ENCODE measurements at places on chromosomes 3 and 15.

GRCh38 chr15:20340931-20341661 lies 200.5 kb downstream of the GOLGA6L6 start:
- no peak for DNase-seq

DNA sequence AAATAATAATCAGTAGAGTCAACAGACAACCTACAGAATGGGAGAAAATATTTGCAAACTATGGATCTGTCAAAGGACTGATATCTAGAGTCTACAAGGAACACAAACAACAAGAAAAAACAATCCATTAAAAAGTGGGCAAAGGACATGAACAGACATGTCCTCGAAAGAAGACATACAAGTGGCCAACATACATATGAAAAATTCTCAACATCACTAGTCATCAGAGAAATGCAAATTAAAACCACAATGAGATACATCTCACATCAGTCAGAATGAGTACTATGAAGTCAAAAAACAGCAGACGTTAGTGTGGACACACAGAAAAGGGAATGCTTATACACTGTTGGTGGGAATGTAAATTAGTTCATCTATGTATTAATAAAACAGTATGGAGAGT lies 33.7 kb downstream of the SLC2A2 start:
- no peak for DNase-seq

GRCh38 chr3:31579828-31580227 lies 47.1 kb downstream of the STT3B start:
- no peak for DNase-seq

- no peak for DNase-seq
Observed at GRCh38 chr3:146953511-146953981, 348.4 kb upstream of the PLSCR5 start.

DNA sequence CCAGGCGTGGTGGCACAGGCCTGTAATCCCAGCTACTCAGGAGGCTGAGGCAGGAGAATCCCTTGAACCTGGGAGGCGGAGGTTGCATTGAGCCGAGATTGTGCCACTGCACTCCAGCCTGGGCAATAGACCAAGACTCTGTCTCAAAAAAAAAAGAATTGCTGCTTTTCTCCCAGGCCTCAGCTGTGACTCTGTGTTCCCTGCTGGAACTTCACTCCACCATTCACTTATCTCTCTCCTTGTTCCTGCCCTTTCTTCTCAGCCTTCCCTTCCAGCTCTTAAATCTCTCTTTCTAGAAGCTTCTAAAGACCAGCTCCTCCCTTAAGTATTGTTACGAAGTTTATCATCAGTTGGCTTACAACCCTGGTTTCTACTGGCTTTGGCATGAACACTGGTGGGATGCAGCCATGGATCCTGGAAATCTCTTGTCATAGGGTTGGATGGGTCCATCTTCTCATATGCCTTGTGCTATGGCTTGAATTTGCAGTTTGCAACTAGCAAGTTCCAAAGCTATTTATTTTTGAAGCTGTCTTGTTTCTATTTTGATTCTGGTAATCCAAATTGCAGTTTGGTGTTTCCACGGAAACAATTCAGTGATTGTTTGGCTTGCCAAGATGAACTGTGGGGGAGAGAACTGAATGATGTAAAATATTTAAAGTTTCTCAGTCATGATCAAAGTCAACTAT lies 10.5 kb downstream of the C3orf62 start:
- DNase-seq: no peak

DNA sequence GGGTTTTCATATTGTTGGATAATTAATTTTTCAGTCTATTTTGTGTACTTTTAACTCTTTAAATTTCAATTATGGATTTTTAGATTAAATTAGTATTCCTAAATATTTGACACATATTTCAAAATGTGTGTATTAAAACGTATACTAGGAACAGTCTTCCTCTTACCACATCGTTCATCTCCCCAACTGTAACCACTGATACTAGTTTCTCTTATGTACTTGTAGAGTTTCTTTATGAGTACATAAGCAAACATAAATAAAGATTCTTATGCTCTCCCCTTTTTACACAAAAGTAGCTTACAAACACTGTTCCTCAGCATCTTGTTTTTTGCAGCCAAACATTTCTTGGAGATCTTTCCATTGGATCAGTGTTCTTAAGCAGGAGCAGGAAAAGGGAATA lies 45.9 kb downstream of the CMSS1 start:
- no peak for DNase-seq

DNA sequence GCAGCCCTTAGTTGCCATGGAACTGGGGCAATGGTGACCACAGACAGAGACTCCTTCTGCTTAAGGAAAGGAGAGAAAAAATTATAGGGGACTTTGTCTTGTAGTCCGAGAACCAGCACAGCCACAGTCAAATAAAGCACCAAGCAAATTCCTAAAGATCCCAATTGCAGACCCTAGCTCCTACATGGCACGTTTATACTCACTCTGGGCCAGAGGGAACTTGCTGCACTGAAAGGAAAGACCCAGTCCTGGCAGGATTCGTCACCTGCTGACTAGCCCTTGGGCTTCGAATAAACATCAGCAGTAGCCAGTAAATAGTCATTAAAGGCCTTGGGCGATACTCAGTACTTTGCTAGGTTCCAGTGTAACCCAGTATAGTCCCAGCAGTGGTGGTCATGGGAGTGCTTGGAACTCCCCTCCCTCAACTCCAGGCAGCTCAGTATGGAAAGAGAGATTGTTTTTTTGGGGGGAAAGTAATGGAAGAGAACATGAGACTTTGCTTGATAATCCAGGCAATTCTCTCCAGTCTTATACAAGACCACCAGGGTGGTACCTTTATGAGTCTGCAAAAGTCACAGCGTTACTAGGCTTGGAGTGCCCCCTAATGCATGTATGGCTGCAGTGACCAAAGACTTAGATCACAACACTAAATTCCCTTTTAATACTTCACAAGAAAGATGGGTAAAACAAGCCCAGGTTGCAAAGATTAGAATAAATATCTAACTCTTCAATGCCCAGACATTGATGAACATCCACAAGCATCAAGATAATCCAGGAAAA lies 66.4 kb upstream of the AGTR1 start:
- no peak for DNase-seq

- DNase-seq: no peak
Observed at GRCh38 chr3:122728756-122729514, 48.3 kb downstream of the PARP14 start.

GRCh38 chr3:24385012-24385615 lies 109.5 kb downstream of the THRB start:
- DNase-seq: no peak

DNA sequence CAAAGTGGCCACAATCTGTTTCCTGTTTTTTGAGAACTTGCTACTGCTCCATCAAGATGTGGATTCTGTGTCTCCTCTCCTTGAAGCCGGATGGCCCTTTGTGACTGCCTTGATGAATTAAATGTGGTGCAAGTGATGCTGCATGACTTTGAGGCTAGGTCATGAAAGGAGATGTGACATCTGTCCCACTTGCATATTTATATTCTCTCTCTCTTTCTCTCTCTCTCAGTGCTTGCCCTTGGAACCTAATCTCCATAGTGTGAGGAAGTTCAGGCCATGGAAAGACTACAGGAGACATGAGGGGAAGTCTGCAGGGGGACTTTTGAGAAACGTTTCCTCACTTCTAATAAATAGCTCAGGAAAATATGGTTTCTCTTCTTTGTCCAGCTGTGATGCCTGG lies 50.0 kb upstream of the ADPGK start:
- DNase-seq: no peak

DNA sequence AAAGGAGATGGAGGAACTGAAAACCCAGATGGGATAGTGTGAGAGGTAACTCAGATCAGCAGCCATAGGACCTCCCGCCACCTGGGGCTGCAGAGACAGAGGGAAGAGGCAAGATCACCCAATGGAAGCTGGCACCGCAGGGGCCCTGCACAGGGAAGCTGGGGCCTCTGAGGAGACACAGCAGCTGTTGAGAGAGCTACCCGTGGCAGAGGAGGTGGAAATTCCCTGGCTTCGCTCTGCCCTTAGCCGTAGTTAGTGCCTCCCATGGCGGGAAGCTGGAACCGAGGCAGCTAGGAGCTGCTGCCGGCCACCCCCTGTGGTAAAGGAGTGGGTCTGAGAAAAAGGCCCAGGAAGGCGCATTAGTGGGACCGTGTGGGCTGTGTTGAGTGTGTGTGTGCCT lies 18.0 kb upstream of the PLXNA1 start:
- DNase-seq: no peak

GRCh38 chr3:93969997-93970396 lies 3.7 kb downstream of the PROS1 start:
- DNase-seq: no peak

DNA sequence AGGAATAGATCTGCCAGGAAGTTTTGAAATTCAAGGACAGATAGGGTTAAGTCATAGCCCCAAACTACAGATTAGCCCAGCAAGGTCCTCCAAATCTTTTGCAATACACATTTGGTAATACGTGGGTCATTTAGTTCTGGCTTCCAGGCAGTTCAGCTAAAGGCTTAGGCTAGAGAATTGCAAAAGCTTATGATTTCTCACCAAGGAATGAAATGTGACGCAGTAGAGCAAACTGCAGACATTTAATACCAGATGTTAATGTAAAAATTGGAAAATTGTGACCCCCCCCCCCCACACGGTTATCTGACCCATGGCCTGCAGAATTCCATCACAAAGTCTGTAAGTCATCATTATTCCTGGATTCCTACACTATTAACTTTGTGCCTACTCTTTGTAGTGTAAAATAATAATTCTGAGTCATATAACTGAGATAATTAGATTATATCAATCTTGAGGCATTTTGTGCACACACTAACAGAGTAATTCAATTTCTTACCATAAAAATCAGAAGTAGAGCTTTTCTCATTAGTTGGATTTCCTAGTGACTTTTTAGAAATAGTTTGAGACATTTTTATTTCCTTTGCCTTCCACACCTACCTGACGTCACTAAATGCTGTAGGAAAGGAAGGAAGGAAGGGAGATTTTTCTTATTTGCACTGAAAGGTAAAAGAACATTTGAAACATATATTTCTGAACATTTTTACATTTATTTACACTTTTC lies 235.2 kb downstream of the DTWD1 start:
- no peak for DNase-seq

DNA sequence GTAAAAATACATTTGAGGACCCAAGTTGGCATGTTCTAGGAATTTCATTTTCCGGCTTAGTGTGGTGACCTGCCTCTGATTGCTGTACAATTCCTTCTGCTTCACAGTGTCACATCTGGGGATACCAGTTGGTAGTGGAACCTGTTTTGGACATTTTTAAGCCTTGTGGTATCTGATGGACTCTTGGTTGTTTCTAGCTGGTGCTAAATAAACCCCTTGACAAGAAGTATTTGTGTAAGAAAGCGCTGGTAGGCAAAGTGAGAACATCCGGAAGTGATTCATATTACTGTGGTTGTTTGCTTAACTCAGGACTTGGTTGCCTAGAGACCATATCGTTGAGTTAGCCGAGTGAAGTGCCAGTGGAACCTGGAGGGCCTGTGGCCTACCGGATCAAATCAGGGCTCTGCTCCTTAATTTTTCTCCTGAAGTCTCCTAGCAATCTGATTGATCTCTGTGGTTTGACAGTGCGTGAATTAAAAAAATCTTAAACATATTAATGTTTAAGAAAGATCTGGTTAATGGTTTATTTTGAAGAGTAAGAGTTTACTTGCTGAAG lies 12.8 kb downstream of the IQGAP1 start:
- no peak for DNase-seq

GRCh38 chr3:100047455-100048141 lies 66.7 kb downstream of the FILIP1L start:
- no peak for DNase-seq

DNA sequence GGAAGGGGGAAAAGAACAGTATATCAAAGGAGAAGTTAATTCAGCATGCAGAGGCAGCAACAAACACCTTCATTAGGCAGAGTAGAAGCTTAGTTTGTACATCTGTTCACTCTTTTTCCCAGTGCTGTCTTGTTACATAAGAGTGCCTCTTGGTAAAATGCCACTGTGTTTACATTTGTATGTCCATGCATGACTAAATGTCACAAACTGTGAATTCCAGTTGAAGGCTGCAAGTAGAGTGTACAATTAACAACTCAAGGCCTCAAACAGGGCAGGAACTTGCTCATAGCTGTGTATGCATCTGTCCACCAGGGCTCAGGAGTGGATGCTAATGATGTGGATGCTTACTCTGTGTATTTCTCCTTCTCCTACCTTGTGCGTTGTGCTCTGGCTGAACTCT lies 214.2 kb upstream of the TPM1 start:
- DNase-seq: no peak

DNA sequence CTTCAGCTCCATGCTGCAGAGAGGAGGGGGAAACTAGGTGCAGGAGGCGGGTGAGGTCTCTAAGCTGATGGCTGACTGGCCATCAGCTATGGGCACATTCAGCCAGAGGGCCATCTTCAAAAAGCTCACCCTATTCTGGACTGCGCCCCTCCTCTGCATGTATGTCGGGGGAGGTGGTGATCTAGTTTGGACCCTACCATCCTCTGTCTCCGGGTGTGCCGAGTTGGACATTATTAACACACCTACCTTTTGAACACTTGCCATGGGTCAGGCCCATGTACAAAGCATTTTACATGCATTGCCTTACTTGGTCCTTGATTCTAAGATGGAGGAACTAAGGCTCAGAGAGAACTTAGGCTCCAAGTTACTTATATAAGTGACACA lies 1.4 kb downstream of the NISCH start:
- no peak for DNase-seq

GRCh38 chr3:24683633-24684384 lies 189.2 kb upstream of the THRB start:
- DNase-seq: peak; percentile 34

GRCh38 chr3:128983293-128984069 lies 10.4 kb downstream of the CFAP92 start:
- no peak for DNase-seq

DNA sequence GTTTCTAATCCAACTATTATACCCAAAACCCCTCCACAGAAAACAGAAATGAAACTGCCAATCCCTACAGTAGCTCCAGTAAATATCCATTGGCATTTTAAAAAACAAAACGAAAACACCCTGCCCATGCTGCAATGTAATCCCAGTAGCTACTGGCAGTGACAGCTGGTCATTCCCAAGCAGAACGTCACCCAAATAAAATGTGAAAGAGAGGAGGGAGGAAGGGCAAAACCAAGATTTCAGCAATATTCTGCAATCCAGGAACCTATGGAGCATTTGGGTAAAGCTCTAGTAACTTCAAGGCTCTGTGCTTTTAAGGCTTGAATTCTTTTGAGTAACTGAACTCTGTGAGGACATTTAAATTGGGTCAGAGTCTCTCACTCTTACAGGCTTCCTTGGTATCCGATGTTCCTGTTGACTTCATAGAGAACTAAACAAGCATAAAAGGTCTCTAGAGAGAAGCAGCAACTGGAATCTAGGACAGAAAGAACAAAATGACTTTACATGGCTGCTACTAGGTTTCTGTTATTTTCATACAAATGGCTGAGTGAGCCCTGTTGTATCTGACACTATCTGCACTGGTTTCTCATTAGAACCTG lies 136.2 kb downstream of the TNIK start:
- no peak for DNase-seq

DNA sequence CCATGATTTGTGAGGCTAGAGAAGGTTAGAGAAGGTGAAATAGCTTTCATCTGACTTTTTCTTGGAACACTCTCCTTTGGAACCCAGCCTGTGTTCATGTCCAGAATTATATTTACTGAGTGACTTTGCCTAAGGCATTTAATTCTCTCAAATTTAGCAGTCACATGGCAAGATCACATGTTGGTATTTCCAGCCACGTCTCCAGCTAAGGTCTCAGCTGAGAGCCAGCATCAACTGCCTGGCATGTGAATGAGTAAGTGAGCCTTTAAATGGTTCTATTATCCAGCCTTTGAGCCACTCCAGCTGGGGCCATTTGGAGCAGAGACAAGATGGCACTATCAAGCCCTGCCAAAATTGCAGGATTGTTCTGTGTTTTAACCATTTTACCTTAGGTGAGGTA lies 130.2 kb upstream of the SGO1 start:
- peak; percentile 6 for DNase-seq

GRCh38 chr3:54376939-54377578 lies 254.7 kb downstream of the CACNA2D3 start:
- DNase-seq: no peak
